ENCODE measurements at places on chromosomes 6 and 20.

- DNase-seq, result no peak
These were observed 4.8 kb upstream of the CSTL1 start for GRCh38 chr20:23434521-23435313.

DNA sequence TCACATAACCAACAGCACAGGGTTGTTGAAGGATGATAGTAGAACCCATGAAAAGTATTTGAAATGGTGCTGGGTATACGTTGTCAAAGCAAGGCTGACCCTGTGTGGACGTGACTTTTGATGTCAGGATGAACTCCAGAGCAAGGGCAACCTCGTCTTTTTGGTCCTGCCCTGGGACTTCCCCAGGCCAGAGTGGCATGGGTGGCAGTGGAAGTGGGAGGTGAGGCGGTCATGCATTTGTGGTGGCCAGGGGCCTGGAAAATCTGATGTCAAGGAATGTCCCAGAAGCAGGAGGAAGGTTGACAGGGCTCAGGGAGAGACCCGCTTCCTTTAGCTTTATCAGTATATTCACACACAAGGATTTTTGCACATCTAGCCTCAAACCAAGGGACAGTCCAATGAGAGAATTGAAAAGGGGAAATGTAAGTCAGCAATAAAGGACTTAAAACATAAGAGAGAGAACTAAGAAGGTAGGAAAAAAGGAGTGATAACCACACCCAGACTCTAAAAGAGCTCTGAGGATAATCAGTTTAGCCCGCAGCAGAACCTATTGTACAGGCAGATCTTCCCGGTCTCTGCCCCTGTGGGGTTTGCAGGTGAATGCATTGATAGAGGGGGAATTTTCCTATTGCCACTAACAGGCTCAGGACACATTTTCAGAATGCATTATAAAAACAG is 98.8 kb upstream of the HDGFL1 start:
- DNase-seq, result no peak

GRCh38 chr20:3904224-3904623 is 15.0 kb downstream of the PANK2 start:
- no peak for DNase-seq

GRCh38 chr20:4534315-4534714 is 187.4 kb upstream of the PRND start:
- no peak for DNase-seq

GRCh38 chr20:35151736-35152135 is 4.6 kb upstream of the EDEM2 start:
- no peak for DNase-seq

GRCh38 chr20:17473659-17474058 is 57.5 kb downstream of the BFSP1 start:
- DNase-seq, result no peak

DNA sequence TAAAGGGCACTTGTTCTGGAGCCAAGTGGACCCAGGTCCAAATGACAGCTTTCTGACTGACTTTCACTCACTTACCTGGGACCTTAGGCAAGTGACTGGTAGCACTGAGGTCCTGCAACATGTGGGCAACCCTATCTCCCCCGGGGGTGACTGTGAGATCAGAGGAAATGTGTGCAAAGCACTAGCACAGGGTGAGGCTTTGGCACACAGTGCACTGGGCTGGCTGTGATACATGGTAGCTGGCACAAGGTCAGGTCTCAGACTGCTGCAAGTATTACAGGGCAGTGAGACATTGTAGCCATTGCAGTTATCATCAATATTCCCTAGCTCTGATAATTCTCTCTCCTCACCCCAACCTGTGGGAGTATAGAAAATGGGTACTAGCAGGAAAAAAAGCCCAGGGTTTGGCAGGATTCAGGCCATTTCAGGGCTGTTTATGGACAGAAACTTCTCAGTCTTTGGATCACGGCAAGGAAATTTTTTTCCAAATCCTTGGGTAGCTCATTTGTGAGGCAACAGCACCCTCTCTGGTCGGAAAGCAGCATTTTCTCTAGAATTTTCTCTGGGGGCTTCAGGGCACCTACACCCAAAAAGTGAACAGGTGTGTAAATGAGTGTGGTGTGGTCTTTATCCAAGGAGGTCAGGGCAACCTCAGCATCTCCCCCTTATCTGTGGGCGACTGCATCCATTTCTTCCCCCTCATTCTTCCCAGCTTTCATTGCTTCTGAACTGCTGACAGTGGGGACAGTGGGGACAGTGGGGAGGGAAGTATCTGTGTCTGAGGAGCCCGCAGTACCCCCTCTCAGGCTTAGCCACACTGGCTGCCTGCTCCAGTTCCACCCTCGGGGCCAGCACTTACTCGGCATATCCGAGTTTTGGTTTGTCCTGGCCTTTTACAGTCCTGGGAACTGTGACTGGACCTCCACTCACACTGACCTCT is 148.7 kb upstream of the PHACTR3 start:
- no peak for DNase-seq

DNA sequence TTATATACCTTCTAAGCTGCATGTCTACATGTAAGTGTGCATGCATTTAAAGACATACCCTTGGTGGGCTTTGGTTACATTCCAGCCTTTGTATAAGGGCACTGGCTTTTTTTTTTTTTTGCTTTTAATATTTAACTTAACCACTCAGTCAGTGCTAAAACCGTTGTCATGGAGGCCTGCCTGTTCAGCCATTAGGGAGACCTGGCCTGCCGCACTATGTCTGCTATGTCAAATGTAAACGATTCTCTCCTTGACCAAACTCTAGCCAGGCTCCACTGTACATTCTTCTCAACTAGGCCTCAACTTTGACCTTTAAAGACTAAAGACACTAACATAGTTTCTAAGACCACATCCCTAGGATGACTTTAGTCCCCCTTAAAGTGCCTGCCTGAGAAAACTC is 48.7 kb upstream of the BTN3A2 start:
- no peak for DNase-seq

DNA sequence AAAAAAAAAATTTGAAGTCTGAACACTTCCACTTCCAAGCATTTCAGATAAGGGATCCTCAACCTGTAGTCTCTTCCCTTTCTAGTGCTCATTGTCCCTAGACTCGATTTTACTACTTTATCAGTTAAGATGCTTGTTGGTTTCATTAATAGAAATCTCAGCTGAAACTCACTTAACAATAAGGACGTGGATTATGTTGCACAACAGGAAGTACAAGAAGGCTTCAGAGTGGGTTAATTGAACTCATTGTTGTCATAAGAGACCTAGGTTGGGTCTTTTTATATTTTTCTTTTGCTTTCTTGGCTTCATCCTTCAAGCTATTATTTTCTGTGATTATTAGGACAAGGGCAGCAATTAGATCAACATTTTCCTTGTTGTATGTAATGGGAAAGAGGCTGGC is 175.2 kb downstream of the CDKAL1 start:
- no peak for DNase-seq
